Large intestine (tissue), 12 donors: ENCODE measurements at places on chromosomes 4 and X.

DNA sequence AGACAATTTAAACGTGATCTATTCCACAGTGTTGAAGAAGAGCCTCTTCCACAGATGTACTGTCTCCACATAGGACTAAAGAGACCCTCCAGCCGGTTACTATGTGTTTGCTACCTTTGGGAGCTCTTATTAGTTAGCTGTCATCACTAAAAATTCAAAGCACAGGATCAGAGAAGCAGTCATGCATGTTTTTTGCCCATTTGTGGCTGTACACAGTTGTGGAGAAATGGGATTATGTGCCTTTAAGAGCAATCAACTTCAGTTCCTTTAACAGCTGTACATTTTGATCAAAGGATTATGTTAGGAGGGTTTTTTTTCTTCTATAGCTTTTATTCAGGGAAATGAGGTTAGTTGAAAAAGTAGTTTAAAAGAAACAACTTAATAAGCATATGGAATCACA is 149.0 kb upstream of the SPOCK3 start:
- DNase-seq = no peak

- DNase-seq = peak; percentile 81
Observed at GRCh38 chr4:56410247-56411062, 23.2 kb upstream of the AASDH start.

GRCh38 chr4:163554870-163555465 is 60.5 kb downstream of the TMA16 start:
- DNase-seq = no peak

GRCh38 chr4:3481783-3482393 is 18.8 kb downstream of the DOK7 start:
- peak; percentile 48 for DNase-seq

DNA sequence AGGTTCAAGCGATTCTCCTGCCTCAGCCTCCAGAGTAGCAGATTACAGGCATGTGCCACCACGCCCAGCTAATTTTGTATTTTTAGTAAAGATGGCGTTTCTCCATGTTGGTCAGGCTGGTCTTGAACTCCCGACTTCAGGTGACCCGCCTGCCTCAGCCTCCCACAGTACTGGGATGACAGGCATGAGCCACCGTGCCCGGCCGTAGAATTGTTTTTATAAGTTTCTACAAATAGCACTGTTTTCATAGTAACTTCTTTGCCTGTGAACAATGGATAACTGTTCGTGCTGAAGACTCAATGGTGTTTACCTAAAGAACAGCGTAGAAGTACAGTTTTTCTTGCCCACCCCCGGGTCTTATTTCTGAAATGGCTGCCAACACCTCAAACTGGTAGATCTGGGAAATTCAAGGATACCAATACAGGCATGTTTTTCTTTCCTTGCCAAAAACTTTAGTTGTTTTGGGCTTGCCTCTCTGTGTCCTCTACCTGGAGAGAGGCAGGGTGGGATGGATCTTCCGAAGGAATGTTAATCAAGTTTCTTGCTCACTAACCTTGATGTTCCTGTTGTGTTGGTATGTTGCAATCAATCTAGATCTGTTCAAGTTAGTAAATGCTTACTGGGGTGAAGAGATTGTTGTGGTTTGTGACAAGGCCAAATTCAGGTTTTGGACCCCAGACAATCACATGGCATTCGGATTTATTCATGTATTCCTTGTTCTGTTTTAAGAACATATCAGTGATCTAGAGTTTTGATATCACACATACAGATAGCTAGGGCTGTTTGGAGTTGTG is 2.8 kb upstream of the RUFY3 start:
- no peak for DNase-seq

DNA sequence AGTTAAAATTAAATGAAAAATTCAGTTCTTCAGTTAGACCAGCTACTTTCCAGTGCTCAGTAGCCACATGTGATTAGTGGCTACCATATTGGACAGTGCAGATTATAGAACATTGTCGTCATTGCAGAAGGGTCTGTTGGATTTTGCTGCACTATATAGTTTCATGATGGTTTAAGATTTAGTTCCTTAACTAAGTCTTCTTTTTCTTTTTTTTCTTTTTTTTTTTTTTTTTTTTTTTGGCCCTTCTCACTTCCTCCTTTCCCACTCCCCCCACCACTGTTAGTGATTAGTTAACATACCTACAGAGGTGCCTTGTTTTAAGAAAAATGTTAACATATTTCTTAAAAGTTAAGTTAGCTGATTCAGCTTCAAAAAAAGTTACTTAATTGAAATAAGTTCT is 9.0 kb downstream of the RAB9A start:
- no peak for DNase-seq

- no peak for DNase-seq
Observed at GRCh38 chr4:160276785-160277325, 1174.0 kb downstream of the RAPGEF2 start.

DNA sequence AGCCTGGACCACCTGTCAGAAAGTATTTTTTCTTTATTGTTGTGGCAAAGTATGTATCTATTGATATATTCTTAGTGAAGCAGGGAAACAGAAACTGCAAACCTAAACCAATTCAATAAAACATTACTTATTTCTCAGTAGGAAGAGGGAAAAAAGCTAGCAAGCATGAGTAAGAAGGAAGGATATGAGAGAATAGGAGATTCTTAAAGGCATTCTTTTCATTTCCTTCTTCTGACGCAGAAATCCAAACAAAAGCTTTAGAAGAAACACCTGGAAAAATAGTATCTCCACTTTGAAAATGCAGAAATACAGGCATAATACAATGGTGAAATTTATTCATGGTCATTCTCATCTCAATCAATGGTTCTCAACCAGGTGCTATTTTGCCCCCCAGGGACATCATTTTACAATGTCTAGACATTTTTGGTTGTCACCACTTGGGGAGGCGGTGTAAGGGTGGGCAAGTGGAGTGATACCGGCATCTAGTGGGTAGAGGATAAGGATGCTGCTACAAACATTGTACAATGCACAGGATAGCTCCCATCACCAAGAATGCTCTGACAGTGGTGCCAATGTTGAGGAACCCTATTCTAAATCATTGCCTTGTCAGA is 21.7 kb upstream of the ATXN3L start:
- DNase-seq = no peak

DNA sequence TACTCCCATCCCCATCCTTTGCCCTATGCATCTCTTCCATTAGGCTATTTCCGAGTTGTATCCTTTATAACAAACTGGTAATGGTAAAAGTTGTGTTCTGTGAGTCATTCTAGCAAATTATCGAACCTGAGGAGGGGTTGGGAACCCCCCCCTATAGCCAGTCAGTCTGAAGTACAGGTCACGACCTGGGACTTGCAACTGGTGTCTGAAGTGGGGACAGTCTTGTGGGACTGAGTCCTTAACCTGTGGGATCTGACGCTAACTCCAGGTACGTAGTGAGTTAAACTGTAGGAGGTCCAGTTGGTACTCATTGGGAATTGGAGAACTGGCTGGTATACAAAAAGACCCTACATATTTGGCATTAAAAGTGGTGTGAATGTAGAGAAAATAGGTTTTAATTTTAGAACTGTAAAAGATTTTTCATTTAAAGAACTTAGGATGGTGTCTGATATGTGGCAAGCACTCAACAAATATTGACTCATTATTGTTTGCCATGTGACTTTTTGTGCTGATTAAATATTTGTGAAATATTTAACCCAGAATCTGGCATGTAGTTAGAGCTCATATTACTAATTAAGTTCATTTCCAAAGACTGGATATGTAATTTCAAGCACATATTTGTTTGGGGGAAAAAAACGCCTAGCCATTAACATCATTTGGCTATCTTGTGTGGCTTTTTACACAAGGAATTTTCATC is 50.7 kb downstream of the CHST7 start:
- no peak for DNase-seq

DNA sequence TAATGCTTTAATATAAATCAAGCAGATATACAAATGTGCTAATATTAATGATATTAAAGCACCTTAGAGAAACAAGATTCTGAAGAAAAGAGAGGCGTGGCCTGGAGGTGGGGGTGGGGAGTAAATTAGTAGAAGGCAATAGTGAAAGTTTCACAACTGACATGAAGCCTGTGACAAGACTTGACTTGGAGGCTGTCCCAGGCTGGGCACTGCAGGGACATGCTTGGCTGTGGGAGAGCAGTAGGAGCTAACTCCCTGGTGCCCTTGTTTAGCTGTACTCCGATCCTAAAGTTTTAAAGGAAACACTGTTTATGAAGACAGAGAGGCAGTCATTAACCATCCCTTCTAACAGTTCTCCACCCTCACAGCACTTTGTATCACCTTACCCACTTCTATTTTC is 239.0 kb upstream of the MAB21L2 start:
- DNase-seq = no peak

DNA sequence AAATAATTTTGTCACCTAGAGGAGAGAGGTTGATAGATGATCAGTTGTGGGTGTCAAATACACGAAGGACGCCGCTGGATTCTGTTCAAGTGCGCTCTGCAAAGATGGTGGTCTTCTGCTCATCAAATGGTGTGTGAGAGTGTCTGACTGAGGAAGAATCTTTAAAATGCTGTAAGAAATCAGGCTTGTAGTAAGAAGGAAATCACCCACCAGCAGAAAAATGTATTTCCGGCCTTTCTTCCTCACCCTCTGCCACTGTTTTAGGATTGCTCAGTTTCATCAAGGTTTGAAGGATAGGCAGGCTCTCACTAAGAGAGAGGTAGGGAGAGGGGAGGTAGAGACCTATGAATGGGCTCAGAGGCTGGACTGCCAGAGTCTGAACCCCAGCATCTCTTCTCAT is 28.7 kb downstream of the RHOH start:
- DNase-seq = no peak

GRCh38 chr4:121811122-121811521 is 10.0 kb downstream of the EXOSC9 start:
- no peak for DNase-seq

- no peak for DNase-seq
Observed at GRCh38 chr4:100428051-100428450, 89.8 kb downstream of the EMCN start.

GRCh38 chrX:153884590-153884989 is 1.4 kb downstream of the L1CAM start:
- DNase-seq = no peak

- DNase-seq = no peak
Observed at GRCh38 chrX:148537556-148538182, 37.3 kb downstream of the AFF2 start.

DNA sequence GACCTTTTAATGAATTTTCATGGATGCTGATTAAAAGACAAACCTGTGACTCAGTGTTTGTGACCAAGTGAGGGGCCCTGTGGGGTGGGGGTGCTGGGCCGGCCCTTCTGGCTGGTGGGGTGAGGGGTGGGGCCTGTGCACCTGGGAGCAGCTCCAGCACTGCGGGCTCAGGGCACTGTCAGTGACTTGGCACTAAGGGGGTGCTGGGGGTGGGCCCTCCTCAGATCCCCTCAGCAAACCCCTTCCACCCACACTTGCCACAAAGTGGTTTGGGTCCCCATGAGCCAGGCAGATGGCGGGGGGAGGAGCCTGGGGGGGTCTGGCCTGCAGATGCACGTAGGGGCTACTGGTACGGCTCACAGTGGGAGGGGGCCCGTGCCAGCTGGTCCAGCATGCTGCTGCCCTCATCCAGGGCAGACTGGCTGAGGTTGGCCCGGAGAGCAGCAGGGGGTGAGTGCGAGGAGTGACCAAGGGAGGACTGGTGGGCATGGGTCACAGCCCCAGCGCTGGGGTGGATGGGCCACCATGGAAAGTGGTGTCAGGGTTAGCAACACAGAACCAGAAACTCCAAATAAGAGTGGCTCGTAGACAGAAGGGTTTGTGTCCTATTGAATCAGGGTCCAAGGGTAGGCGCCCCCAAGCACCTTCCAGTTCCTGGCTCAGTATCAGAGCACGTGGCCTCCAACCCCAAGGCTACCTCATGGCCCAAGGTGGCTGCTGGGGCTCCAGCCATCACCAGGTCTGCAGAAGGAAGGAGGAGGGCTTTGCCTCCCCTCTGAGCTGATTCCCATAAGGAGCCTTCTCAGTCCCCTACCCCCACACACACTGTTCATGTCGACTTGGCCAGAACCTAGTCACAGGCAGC is 10.1 kb downstream of the NKX1-1 start:
- DNase-seq = no peak

DNA sequence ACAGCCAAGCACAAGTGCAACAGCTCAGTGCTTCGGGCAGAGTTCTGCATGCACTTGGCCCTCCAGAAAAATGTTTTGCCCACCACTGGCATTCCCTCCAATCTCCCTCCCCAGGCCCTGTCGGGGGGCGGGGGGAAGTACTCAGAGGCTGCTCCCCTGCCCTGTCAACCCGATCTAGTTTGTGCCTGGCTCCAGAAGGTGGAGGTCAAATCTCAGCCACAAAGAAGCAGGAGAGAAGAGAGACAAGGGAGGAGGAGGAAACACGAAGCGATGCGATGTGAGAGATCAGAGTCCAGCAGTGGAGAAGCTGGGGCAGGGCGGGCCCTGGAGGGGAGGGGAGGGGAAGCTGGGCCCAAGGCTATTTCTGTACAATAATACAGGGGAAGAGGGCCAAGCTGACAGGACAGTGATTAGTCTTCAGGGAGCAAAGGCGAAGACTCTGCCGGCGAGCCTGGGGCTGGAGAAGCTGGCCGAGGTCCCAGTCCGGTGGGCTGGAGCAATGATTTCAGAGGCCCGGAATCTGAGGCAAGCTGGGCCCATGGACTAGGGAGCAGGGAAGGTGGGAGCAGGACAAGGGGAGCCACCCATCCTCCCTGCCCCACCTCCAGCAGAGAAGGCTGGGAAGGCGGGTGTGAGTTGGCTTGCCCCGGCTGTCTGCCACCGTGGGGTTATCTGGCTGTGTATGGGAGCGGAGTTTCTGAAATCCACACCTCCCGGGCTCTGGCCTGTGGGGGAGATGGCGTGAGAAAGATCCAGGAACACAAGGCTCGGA is 167.1 kb downstream of the EFNB1 start:
- DNase-seq = peak; percentile 88

DNA sequence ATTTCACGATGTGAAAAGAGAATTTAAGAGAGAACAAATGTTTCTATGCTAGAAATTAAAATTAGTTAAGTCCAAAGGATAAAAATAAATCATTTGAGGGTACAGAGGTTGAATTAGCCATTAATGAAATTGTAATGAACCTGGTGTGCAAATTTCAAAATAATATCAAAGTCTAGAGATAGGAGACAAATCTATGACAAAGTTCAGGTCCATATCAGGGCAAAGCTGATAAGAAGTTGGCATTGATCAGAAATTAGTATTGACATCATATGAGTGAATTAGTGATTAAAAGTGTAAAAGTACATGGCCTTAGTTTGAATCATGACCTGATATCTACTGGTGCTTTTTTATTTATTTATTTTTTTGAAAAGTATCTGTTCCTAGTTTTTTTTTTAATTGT is 33.8 kb upstream of the UGT2A3 start:
- DNase-seq = no peak

GRCh38 chr4:9971711-9972110 is 49.6 kb downstream of the SLC2A9 start:
- DNase-seq = no peak

DNA sequence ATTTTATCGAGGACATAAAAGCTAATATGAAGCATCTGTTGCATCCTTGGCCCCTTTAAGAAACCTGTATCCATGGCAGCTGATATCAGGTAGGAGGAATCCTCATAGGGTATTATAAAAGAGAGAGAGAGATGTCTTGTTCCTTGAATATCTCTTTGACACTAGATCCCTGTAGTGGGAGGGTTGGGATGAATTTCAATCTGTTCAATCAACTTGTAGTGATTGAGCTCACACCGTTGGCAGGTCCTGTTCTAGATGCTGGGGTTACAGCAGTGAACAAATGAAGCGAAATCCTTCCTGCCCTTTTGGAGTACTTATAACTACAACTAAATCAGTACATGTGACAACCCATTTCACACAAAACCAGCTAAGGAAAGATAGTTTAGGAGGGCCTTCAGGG is 35.3 kb upstream of the GATB start:
- DNase-seq = no peak
